ENCODE measurements at places on chromosomes 13 and 19.
A peak's percentile ranks its signal among the peaks of the same experiment; 100 is the strongest.

GRCh38 chr13:101576455-101576854, 124.0 kb downstream of the ITGBL1 start:
- DNase-seq: no peak

GRCh38 chr19:32599736-32600157, 18.8 kb downstream of the PDCD5 start:
- DNase-seq: peak; percentile 71

DNA sequence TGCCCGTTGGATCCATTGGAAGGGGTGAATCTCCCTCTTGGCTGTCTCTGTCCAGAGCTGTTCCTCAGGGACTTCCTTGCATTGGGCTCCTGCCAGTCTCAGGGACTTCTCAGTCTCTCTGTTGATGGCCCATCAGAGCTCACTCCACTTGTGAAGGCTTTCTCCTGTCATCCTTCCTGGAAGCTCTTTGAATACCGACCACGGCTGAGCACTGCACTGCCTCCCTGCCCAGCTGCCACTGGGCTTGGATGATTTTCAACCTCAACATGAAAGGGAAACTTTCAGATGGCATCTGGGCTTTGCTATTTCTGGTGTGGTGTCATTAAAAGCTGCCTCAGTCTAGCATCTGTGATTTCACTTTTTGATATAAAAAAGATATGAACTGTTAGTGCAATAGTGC, 66.1 kb upstream of the ANKRD10 start:
- no peak for DNase-seq

DNA sequence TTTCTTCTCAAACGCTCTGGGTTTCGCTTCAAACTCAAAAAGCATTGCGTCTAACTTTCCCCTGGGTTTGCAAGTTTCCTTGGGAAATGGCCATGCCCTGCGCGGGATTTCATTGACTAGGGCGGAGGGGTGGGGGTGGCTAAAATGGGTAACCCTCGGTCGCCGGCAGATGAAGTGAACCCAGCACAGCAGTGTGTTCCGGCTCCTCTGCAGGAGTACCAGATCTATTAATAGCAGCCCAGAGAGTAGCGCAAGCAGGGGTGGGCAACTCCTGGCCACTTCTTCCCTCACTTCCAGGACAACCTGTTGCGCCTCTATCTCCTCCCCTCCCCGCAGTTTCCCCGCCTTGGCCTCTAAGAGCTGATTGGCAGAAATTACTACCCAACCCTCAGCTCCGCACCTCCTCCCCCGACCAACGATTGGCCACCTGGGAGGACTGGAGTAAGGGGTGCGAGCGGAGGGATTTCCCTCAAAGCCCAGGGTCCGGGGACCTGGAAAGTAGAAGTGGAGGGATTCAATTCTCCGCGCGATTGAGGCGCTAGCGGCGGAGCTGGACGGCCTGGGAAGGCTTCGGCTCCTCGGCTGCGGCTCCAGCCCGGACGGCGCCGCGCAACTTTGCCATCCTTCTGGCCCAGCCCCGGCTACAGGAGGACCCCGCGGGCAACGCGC, at the start of gene FREM2:
FREM2 (plus strand) TSS at position 501 of the 669 bp plus-strand sequence. CDS start 268 bp downstream, outside the sequence.
- no peak for DNase-seq

- no peak for DNase-seq
These were observed 112.4 kb downstream of the KATNAL1 start for GRCh38 chr13:30194906-30195305.

All from Jurkat, Clone E6-1 (cell line).